ENCODE measurements at places on chromosomes 2 and 18.
A peak's percentile ranks its signal among the peaks of the same experiment; 100 is the strongest.

DNA sequence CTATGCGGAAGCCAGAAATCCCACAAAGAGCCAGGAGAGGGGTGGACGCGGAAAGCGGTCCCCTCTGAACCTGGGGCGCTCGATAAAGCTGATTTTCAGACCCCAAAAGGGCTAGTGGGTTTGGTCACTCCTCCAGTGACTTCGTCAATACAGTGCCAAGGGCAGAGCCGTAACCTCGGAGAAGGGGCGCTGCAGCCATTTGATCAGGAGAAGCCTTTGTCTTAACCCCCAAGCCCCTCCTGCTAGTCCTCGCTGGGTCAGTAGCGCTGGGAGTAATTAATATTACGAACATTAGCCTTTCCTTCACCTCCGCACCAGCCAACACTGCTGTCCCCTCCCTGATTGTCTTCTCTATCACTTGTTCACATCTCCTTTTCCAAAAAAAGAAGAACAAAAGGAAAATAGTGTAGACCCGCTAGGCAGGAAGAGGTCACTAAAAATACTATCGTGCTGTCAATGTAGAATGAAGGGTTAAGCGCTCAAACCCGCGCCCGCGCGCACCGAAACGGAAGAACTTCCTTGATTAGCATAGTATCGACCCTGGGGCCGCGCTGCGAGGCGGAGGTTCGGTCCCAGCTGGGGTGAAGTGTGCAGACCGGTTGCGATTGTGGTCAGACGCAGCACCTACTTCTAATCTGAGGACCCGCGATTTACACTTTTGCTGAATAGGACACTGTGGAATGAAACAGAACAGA is 63.2 kb upstream of the MAPRE2 start:
- peak; percentile 53 for DNase-seq

DNA sequence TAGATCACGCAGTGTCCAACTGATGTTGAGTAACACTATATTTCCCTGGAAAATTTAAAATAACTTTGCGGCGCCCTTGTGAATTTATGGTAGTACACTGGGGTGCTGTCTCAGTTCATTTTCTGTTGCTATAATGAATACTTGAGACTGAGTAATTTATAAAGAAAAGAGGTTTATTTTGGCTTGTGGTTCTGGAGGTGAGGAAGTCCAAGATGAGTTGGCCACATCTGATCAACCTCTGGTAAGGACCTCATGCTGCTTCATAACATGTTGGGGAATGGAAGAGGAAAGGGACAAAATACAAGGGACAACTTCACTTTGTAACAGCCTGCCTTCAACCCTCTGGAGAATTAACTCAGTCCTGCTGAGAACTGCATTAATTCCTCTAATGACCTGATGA is 36.4 kb downstream of the ACTR3 start:
- DNase-seq = no peak

- no peak for DNase-seq
Measured at GRCh38 chr2:241803387-241804325, 5.3 kb upstream of the NEU4 start.

DNA sequence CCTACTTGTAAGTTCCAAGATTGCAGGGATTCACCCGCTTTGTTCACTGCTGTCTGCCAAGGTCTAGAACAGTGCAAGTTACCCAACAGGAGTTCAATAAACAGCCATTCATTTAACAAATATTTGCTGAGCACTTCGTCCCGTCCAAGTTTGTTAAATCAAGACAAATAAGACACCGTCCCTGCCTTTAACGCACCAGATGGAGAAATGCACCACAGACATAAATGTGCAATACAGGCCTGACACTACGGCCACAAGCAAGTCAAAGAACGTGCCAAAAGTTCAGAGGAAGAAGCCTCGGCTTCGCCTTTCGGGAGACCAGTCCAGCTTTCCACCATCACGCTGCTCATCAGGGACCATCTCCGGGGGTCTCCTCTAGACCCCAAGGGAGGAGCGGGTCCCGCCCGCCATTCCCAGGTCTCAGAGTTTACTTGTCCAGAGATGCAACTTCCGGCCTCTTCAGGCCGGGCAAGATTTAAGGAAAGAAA is 429 bp downstream of the C2orf76 start:
- DNase-seq = no peak

- no peak for DNase-seq
Measured at GRCh38 chr2:170292415-170292814, 114.5 kb downstream of the MYO3B start.

DNA sequence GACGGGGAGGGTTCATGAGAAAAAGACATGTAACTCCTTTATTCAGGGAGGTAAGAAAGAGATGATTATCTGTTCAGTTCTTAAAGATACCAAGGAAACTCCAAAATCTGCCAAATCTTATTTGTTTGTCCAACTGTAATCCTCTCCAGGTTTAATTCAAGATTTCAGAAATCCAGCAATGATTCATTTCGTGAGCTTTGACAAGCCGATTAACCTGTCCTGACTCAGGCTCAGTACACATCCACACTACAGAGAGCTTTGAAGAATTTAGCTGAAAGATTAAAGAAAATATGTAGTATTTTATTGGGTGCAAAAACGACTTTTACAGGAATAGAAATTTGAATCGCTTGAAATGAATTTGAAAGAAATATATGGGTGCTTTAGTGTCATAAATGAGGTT is 1.1 kb downstream of the SPAG16 start:
- DNase-seq = no peak

DNA sequence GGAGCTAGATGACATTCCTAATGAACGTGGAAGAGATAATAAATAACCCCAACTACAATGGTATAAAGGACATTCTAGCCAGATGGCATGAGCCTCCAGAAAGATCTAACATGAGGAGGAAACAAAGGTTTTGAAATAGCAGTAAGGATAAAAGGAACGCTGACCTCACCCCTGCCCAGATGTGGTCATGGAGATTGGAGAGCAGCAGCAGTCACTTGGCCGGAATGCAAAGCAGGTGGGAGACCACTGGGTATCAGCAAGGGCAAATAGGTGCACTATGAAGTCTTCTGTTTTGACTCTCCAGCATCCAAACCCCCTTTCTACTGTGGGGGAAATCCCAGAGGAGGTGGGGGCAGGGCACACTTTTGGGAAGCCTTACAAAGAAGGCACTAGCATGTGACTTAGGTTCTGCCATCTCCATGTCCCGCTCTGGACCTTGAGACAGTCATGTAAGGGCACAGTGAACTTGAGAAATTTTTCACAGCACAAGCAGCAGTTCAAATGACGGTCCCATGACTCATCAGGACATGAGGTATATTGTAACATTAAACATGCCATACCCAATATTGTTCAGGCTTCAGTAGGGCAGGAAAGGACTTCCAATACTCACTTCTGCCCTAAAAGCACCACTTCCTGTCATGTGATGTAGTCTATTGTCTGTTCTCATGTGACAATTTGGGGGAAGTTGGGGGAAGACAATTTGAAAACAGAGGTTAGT is 55.2 kb downstream of the METTL4 start:
- no peak for DNase-seq

- DNase-seq = no peak
Measured at GRCh38 chr2:121710470-121711170, 26.1 kb downstream of the NIFK start.

DNA sequence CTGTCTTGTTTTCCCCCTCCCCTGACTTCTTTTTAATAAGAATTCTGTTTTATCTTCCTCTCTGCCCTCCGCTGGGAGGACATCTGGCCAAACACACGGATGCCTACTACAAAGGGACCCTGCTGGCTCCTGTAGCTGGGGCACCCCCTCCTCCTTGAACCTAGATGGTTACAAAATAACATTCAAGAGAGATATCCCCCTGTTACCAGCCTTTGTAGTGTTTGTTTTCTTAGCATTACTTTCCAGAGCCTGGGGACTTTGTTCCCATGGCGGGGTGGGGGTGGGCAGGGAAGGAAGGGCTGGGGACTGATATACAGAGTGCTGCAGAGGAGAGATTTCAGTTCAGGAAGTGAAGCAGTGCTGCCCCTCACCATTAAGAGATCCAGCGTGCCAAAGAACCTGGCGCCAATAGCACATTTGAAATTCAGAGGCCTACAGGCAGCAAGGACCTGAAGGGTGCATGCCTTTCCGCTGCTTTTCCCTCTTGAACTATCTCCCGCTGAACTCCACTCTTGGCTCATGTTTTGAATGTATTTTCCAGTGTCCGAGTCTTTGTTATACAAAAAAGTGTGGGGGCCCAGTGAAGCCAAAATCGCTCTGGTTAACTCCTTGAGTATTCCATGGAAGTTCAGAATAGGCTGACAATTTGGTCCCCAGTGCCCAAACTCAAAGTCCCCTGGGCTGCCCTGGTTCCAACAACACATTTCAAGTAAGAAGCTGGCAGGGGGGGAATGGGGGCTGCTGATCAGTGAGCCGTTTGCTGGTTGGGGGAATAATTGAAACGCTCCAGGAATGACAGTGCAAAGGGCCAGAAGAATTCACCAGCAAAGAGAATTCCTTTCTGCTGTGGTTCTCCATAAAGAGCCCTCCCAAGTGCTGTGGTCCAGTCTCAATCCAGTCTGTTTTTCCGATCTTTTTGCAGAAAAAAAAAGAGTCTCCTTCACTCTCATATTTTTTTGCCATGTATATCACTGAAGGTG is 94.8 kb upstream of the THOC1 start:
- DNase-seq = no peak

DNA sequence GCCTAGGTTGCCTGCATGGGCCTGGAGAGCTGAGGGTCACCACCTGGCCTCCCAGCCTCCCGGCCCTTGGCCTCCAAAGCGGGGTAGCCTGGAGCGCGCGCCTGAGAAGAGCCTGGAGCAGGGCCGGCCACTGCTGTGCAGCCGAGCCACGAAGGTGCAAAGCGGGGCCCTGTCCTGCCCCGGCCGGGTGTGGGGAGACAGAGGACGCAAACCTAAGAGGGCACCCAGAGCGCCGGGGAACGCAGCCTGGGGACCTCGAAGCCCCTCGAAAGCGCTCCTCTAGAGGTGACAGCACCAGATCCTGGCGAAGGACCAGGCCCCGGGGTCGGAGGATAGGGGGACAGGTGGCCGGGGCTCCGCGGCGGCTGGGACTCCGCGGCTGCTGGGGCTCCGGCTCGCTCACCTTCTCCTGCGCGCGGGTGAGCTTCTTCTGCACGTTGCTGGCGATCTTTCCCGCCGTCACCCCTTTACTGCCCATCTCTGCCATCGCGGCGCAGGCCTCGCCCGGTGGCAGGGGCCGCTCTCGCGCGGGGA is 430 bp downstream of the BIN1 start:
- DNase-seq = peak; percentile 44

DNA sequence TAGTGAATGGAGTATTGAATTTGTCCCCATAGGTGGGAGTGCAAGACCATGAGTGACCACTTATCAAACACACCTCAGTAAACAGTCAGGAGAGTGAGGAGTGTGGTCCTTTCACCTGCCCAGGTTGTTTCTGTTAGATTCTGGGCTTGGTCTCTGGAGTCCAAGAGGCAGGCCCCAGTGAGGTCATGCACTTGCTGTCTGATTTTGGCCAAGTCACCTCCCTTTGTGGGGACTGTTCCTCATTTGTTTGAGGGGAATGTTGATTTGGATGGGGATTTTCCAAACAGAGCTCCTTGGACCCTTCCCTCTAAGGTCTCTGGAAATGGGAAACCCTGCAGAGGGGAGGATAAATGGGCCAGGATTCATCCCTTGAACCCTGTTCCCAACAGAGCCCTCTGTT is 7.3 kb downstream of the IL1RN start:
- no peak for DNase-seq

- DNase-seq = no peak
Measured at GRCh38 chr18:25931126-25931525, 159.3 kb downstream of the SS18 start.

- no peak for DNase-seq
Measured at GRCh38 chr2:240338274-240338673, 97.2 kb upstream of the GPC1 start.

- DNase-seq = no peak
Measured at GRCh38 chr18:990197-990596, 85.5 kb downstream of the ADCYAP1 start.

- no peak for DNase-seq
Measured at GRCh38 chr2:4862031-4862430, 830.2 kb upstream of the SOX11 start.

GRCh38 chr2:50178050-50178449 is 853.9 kb downstream of the NRXN1 start:
- no peak for DNase-seq

GRCh38 chr18:63098018-63098981 is 221.3 kb downstream of the BCL2 start:
- DNase-seq = no peak

- DNase-seq = no peak
Measured at GRCh38 chr2:237393523-237393922, 20.4 kb downstream of the COL6A3 start.

DNA sequence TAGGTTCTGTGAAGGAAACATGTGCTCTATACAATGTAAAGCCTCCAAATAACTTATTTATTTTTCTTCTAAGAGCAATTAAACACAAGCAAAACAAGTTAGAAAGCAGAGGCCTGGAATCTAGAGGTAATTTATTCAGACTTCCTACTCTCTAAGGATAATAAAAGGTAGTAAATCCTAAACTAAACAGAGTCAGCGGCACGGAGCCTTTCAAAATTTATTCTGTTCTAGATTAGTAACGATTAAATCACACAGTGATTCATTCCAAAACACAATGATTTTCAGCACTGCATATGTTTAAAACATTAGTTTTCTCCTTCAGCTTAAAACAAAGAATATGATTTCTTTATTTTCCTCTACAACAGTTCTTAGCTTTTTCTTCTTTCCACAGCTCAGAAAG is 160.9 kb downstream of the FBXO15 start:
- DNase-seq = no peak

Data from HEK293T (cell line).